ENCODE measurements at places on chromosomes 2 and 18.
A peak's percentile ranks its signal among the peaks of the same experiment; 100 is the strongest.

GRCh38 chr2:186912979-186913378, 64.0 kb upstream of the ZSWIM2 start:
- no peak for DNase-seq

DNA sequence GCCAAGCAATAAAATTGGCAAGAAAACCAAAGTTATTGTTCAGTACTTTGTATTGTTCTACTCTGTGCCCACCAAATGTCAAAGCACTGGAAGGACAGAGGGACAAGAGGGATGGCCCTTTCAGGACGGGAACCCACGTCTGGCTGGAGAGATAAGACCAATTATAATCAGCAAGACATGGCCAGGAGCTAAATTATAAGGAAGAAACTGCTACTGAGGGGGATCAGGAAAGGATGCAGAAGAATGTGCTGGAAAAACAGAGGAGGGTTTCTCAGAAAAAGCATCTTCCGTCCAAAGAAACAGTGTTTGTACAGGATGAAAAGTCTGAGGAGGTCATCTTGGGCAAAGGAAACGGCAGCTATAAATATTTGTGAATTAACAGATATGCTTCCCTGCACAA, 46.4 kb upstream of the NARS1 start:
- no peak for DNase-seq

DNA sequence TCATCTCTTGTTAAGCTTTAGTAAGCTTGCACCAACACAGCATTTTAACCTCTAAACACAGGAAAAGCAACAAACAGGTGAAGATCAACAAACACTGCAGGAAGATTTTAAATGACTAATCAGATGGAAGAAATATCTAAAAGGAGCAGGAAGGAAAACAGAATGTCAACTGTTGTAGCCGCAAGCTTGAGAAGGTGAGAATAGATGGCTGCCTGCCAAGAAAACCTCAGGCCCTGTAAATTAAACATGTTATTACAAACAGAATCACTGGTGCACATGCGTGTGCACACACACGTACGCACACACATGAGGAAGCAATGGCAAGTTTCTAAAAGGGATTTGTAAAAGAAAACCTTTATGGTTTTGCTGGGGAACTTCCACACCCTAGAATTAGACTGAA, 257.8 kb upstream of the GALNT5 start:
- no peak for DNase-seq

DNA sequence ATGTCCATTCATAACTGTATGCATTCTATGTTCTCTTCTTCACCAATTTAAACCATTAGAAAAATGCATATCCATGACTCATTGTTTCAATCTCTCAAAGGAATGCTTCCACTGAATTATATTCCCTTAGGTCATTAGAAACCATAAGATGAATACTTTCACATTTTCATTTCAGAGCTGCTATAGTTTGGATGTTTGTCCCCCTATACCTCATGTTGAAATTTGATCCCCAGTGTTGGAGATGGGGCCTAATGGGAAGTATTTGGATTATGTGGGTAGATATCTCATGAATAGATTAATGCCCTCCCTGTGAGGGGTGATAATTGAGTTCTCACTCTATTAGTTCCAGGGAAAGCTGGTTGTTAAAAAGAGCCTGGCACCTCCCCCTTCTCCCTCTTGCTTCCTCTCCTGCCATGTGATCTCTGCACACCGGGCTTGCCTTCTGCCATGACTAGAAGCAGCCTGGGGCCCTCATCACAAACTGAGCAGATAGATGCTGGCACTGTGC, 35.7 kb downstream of the THUMPD2 start:
- DNase-seq, result peak; percentile 66

GRCh38 chr2:190646780-190647522, 1.9 kb upstream of the NAB1 start:
- no peak for DNase-seq

DNA sequence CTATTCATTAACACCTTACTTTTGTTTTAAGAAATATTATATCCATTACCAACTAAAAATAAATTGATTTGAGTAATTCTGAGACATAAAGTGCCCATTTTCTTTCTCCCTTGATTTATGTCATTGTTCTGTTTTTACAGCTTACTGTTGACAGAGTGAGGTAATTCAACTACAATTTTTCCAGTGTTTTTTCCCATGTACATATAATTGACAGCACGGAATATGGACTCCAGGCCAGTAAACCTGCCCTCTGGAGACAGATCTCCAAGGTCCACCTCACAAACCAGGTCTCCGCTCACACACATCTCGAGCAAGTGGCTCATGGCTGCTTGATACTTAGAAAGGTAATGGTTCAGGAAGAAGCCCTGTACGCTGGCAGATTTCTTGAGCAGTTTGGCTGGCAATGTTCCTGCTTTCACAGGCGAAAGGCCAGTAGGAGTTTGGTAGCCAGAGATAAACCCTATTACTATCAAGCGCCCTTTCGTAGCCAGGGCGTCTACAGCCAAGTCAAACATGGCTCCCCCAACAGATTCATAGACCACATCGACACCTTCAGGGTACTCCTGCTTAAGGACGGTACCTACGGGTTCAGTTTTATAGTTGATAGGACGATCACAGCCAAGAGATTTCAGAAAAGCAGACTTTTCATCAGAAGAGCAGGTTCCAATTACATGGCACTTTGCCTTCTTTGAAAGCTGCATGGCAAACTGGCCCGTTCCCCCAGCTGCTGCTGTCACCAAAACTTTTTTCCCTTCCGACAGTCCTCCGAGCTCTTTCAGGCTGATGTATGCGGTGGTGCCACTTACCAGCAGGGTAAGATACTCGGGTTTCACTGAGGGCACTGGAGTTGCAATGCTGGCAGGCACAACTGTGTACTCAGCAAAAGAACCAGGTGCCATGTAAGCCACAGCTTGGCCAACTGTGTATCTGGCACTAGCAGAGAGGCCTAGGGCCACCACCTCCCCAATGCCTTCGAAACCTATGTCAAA, 7.4 kb downstream of the PTGR3 start:
- peak; percentile 63 for DNase-seq

- DNase-seq, result no peak
Measured at GRCh38 chr2:171554991-171555615, 32.8 kb downstream of the CYBRD1 start.

All from cerebellar cortex (tissue), 1 donor.